Omental fat pad (tissue), 4 donors: ENCODE measurements at places on chromosomes 1 and 21. TPM values are rescaled to one million over a fixed set of nuclear protein-coding genes. Genes with fewer than 3 reads are reported as not detected.

C1orf94 gene
- not detected for total RNA-seq

RUNX3 gene
- total RNA-seq = 2.2 TPM

MASP2 gene
- not detected for total RNA-seq

IL10 gene
- 24.1 TPM for total RNA-seq

ITLN1 gene
- total RNA-seq = 3,741 TPM

UBASH3A gene
- total RNA-seq = not detected

DNA sequence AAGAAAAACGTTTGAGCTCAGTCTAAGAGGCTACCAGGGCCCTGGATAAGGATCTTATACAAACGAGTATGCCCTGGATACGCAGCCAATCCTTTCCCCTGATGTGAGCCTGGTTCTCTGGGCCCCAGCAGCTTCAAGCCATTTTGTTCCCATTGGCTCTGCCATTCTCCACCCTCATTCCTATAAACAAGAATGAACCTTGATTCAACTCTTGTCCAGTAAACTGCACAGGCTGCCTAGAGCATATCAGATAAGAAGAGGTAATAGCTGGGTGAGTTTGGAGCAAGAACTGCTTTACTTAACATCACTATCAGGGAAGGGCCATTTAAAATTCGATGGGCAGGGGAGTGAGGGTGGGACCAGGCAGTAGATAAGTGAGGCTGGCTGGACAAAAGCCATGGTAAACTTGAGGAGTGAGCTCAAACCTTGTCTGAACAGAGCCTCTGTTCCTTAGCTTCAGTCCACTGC lies 11.3 kb downstream of the BTG2 start:
- no peak for DNase-seq

GRCh38 chr1:1091344-1092148 lies 17.4 kb upstream of the RNF223 start:
- DNase-seq = no peak

- no peak for DNase-seq
These were observed 64.0 kb downstream of the ABCA4 start for GRCh38 chr1:94056996-94057395.

- no peak for DNase-seq
These were observed 14.1 kb downstream of the EVA1C start for GRCh38 chr21:32426592-32427051.
